ENCODE measurements at places on chromosomes 5 and 9.

GRCh38 chr5:122896598-122897282, 51.3 kb downstream of the SNX24 start:
- no peak for DNase-seq

GRCh38 chr5:34485768-34486030, 170.4 kb upstream of the RAI14 start:
- no peak for DNase-seq

DNA sequence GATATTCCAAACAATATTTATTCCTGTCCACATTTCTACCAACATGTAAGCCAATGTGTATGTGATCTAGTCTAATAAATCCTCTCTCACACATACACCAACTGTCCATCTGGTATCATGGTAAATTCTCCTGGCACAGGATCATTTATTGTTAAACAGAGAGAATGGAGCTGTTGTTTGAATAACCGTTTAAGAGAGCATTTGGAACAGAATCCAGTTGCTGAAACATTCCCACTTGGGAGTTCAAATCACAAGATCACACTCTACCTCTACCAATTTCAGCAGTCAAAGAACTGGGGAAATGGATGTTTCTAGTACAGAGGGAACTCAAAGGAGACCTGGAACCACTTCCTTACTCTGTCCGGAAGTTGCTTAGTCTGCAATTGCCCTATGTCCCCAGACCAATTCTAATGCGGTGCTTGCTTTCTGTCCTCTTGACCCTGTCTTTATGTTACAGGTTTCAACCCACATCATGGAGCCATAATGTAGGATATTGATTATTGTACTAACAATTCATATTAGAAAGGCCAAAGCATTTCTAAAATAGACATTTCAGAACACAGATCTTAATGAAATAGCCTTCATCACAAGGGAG, 488.4 kb downstream of the SEMA5A start:
- no peak for DNase-seq

- no peak for DNase-seq
These were observed 283.4 kb upstream of the ADRA1B start for GRCh38 chr5:159632866-159633265.

DNA sequence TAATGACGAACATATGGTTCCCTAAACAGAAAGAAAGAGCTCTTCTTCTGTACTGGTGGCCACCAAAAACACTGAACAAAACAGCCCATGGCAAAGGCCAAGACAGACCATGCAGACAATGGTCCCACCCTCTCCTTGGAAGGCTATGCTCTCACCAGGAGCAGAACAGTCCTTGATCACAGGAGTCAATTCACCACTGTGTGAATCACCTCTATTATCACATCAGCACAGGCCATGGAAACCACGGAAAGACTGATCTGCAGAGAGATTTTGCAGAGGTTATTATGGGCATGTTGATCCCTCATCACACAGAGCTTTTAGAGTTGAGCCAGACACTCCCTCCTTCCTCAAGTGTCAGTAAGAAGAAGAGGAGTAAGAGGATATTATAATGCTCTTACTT, 134.0 kb upstream of the RASEF start:
- no peak for DNase-seq

DNA sequence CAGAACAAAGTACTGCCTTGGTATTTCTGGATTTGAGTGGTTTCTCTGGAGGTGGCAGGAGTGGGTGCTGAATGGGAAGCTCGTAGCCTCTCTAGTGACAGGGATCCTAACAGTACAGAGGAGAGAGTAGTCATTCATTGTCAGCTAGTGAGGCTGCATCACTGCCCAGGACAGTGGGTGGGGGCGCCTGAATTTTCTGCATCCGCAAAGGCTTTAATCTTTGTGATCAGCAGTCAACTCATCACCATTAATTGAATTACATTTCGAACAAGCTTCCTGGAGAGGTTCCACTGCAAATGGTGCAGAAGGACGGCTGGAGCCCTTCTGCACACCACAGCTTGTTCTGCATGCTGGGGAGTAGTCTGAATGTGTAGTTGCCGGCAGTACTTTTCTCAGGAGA, 77.5 kb downstream of the HSPA4 start:
- no peak for DNase-seq

GRCh38 chr9:132048201-132048600, 31.5 kb downstream of the MED27 start:
- DNase-seq = no peak

DNA sequence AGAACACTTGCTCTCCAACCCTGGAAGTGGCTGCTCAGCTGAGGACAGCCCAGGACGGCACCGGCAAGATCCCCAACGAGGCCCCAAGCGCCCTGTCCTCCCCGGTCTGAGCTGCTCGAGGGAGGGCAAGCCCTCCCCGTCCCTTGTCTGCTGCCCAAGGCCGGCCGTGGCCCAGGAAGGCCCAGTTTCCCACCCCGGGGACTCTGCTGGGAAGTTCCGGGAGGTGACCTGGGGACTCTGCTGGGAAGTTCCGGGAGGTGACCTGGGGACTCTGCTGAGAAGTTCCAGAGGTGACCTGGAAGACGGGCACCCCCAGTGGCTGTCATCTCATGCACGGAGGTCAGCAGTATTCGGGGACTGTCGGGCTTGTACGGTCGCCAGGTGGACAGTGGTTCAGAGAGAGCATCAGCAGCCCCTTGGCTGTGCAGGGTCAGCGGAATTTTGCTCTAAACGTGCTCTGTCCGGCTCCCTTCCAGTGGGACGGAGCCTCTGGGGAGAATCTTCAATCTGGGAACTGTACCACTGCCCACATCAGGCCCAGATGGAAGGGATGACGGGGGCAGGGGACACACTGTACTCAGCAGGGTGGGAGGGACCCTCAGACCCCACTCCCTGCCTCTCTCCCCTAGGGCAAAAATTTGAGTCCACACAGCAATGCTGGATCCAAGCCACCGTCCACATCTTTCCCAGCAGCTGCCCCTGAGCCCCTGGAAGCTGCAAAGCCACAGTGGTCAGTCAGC, 7.2 kb downstream of the NACC2 start:
- DNase-seq = no peak

- no peak for DNase-seq
These were observed 34.7 kb downstream of the SLC6A7 start for GRCh38 chr5:150224483-150225027.

DNA sequence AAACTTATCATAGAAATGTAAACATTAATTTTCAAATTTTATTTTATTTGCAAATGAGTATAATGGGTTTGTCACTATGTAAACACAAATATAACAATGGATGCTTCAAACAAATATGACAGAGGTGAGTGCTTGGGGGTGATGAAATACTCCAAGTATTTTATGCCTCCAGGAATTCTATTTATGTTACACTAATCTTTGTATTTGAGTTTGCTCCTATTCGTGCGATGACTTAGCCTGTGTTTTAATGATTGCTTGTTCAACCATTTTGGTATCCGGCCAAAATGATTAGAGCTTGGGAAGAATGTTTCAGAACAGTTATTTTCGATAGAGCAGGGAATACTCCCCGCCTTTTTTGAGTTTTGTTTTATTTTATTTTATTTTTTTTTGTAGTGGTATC, 5.0 kb downstream of the DMRT2 start:
- no peak for DNase-seq

GRCh38 chr9:93712896-93713295, 136.5 kb downstream of the PHF2 start:
- DNase-seq = no peak

DNA sequence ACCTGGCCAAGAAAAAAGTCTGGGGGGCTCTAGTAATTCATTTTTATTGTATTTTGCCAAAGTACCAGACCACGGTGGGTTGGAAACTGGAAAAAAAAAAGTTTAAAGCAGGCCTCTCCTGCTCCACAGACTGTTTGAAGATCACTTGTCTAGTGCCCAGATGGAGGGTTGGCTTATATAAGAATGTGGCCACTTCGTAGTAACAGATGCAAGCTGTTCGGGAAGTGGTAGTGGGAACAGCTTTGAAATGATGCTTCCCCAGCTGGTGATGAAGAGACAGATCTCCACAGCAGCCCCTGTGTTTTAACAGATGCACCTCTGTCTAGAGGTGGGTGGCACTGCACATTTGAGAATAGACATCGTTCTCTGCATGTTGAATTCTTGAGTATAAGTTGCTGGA, 54.3 kb upstream of the DMRT3 start:
- no peak for DNase-seq

DNA sequence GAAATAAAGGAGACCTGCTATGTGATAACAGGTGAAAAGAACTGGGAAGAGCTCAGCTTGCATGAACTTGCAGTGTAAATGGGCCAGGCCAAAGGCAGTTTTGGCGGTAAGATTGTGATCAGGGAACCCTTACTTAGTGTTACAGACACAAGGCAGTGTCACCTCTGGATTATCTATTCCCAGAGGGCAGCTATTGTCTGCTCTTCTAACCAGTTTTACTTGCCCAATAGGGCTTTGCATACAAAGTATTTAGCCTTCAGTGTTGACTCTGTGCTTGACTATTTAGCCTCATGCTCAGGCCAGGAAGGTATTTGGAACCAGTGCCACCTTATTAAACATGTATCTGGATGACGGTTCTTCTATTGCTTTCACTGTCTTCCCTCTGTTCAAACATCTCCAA, 38.3 kb downstream of the GDNF start:
- no peak for DNase-seq

GRCh38 chr9:120569556-120569955, 10.4 kb downstream of the CDK5RAP2 start:
- DNase-seq = no peak

GRCh38 chr5:38891563-38891962, 45.8 kb downstream of the OSMR start:
- no peak for DNase-seq

Measured in lung (tissue), 17 donors.